ENCODE measurements at places on chromosomes 4 and X.
A peak's percentile ranks its signal among the peaks of the same experiment; 100 is the strongest.

- DNase-seq: peak; percentile 62
Measured at GRCh38 chr4:151117371-151117962, 18.0 kb downstream of the RPS3A start.

DNA sequence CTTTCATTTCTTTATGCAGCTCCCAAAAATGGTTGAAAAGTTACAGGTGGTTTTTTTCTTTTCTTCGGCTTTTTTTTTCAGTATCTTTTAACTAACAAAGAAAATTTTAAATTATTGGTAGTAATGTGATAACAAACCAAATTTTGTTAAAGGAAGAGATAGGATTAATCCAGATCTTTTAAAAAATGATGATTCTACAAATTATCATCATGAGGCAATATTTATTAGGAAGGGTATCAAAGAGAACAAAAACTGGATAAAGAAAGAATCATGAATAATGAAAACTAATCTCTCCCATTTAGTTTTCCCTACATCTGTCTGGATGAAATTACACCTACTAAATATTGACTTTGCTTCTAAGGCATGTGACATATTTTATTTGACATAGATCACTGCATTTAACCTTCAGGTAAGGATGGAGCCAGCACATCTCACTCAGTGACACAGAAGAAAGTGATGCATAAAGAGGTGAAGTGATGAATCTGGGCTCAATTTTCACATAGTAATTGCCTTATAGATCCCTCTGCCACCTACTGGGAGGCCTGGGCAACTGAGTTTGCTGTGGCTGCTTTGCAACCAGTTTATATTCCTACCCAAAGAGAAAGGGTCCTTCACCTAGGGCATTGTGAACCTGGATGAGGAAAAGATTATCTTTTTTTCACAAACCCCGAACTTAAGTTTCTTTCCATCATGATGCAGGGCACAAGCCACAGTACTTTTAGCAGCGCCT is 155.6 kb downstream of the HNRNPD start:
- no peak for DNase-seq

GRCh38 chr4:1449475-1449832 is 43.2 kb upstream of the NKX1-1 start:
- DNase-seq: no peak

GRCh38 chrX:56057325-56057724 is 174.8 kb upstream of the KLF8 start:
- no peak for DNase-seq

DNA sequence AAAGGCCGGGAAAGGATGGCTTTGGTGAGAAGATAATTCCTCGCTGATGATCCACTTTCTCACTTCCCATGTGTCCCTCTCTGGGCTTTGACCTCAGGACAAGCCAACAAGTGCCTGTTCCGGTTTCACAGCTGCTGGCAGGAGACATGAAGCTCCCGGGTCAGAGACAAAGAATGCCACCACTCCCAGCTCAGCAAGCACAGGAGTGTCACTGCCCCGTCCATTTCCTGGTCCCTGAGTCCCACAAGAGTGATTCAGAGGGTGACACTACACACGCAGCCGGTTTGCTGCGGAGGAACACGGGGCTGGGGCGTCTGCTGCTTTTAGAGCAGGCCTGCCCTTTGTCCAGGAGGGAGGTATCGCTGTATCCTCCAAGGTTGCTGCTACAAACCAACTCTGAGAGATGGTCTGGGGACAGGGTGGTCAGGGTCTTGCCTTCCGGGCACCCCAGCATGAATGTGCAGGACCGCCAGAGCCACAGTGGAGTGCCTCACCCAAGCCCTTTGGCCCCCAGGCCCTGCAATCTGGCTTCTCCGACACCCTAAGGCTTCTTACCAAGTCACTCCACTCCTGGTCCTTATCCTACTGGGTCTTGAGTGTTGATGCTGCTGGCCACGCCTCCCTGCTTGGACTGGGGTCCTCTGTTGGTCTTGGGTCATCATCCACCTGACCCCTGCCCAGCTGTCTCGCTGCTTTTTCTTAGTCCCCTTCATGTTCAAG is 49.5 kb downstream of the CPZ start:
- DNase-seq: no peak

- no peak for DNase-seq
Measured at GRCh38 chrX:69045616-69046345, 119.5 kb downstream of the PJA1 start.

DNA sequence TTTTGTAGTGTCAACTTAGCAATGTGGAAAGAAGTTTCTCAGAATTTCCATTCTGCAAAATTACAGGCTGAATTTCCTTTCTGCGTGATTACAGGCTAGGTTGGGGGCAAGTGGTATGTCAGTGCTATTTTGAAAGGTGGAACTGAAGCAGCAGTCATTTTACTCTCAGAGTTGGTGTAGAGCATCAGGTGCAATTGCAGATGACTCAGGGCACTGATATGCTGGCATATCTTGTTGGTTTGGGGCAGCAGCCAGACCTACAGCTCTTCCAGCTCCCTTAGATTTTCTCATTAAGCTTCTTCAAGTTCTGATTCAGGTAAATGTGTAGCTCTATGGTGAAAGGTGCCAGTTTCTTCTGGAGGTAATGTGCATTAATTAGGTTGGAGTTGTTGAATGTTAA is 930.7 kb upstream of the PCDH10 start:
- no peak for DNase-seq

DNA sequence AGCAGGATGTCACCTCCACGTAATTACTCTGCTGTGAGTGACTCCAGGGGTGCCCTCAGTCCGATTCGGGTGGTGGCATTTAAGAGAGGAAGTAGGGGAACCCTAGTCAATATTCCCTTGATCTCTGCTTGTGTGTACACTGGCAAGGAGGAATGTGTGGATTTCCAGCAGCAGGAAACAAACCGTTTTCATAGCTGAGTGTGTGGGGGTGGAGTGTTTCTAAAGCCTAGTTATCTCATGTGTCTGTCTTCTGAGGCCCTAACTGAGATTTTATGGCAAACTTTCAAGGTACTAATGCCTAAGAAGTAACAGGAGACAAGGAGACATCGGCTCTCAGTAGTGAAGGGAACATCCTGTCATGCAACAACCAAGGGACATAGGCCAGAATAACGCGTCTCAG is 6.6 kb upstream of the CLDN24 start:
- no peak for DNase-seq

DNA sequence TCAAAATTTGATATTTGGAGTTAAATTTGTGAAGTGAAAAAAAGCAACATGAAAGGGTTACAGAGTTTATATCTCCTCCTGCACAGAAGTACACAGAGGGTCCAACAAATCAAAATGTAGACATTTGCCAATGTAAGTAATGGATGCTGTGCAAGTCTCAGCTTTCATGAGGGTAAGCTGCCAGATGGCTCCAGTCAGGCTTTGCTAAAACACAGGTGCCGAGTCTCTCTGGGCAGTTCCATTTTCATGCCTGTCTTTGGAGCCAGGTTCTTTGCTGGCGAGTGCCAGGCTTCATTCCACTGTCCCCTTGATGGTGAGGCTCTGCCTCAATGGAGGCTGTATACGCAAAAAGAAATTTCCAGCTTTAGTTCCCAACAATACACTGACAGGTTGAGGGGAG is 27.9 kb downstream of the SLC4A4 start:
- DNase-seq: no peak

GRCh38 chr4:173301518-173302201 is 32.5 kb downstream of the HMGB2 start:
- no peak for DNase-seq

DNA sequence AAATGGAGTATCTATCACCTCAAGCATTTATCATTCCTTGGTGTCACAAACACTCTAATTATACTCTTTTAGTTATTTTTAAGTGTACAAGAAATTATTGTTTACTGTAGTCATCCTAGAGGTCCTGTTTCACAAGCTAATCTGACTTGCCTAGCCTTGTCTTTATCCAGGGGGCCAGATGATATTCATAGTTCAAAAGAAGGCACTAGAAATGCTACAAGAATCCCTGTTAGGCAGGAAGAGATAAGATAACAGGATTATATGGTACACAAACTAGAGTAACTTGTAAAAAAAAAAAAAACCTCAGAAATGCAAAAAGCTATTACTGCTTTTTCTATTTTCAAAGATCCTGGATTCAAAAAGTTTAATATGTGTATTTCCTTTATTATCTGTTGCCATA is 95.8 kb downstream of the MBNL3 start:
- DNase-seq: no peak

GRCh38 chrX:405149-405548 is 18.4 kb upstream of the PPP2R3B start:
- no peak for DNase-seq

- no peak for DNase-seq
Measured at GRCh38 chr4:145545538-145546174, 64.0 kb downstream of the SMAD1 start.

- no peak for DNase-seq
Measured at GRCh38 chrX:148380650-148381561, 119.5 kb upstream of the AFF2 start.

- DNase-seq: no peak
Measured at GRCh38 chr4:39319676-39320075, 46.5 kb downstream of the RFC1 start.

DNA sequence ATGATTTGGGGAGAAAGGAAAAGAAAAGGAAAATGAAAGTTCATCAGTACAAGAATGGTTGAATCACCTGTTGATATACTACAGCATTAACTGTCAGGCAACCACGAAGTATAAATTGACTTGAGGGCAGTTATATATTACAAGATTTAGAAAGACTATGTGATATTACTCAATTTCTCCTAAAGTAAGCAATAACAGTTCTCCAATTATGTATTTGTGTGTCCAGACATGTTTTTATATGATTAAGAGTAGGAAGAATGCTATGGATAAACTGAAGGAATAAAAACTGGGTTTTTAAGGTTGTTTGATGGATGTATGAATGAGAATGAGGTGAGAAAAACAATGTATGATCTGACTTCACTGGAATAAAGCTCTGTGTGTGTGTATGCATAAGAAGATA is 2234.4 kb downstream of the ARAP2 start:
- no peak for DNase-seq

GRCh38 chr4:14169460-14169859 is 541.9 kb upstream of the BOD1L1 start:
- DNase-seq: no peak

GRCh38 chrX:140099221-140099620 is 133.9 kb upstream of the CXorf66 start:
- DNase-seq: no peak

DNA sequence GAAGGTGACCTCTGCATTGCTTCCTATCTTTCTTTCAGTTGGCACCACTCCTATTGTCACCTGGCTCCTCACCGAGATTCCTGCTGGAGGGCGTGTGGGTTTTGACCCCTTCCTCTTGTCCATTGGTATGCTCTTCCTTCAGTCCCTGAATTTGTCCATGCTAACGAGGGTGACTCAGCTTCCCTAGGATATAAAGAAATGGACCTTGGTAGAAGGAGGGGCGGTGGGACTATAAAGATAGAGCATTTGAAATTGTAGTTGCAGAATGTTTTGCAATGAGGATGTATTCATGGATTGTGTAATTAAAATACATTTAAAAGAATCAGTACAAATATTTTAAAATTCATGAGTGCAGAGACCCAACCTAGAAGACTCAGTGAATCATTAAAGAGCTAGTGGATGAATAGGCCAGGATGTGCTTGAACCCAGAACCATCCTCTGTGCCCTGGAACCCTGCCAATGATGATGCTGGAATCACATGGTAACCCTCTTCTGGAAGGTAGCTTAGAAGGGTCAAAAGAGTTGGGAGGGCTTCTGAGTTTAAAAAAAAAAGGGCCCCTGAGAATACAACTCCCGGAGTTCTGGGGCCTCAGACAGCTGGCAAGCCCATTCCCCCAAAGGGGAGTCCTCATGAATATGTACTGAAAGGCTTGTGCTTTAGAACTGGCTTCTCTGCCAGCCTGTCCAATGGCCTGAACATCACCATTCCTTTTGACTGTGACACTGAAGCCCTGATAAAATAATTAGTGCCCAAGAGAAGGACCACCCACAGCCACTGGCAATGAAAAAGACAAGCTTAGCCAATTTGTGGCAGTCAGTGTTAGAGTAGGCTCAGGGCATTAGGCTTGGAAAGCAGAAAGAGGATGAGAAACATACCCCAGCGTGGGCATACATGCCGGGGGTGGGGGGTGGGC is 8.0 kb downstream of the XPNPEP2 start:
- DNase-seq: no peak

DNA sequence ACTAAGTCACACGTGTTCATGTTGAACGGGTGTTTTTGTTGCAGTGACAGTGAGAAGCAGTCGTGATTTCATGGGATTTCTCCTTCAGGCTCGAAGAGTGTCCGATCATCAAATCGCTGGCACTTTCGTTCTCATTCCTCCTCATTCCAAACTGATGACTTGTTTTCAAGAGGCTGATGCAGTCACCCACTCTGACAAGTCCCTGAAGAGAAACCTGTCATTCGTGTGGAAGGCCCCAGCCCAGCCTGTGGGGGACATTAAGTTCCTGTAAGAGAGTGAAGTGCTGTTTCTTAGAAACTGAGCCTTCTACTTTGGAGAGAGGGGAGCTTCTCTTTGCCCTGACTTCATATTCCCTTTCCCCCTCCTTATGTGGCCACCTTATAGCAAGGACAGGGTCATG is 8.0 kb downstream of the REELD1 start:
- DNase-seq: no peak

GRCh38 chrX:12089740-12090139 is 48.5 kb upstream of the FRMPD4 start:
- DNase-seq: no peak

DNA sequence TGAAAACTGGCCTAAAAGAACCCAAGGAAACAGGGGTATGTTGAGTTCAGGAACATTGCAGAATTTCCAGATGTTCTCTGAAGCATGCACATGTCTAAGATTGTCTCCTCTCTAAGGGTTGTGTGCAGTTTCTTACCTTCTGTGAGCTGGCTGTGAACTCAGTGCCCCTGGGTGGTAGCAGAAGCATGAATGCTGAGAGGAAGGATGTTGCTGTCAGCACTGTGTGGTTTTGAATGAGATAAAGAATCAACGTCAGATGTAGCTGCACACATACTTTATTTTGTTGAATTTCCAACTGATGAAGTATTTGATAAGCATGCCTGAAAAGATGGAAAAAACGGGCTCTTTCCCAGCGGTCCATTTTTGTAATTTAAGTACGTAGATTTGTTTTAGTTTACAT is 23.8 kb upstream of the CD38 start:
- no peak for DNase-seq

- DNase-seq: no peak
Measured at GRCh38 chr4:185424905-185425646, 688 bp downstream of the UFSP2 start.

DNA sequence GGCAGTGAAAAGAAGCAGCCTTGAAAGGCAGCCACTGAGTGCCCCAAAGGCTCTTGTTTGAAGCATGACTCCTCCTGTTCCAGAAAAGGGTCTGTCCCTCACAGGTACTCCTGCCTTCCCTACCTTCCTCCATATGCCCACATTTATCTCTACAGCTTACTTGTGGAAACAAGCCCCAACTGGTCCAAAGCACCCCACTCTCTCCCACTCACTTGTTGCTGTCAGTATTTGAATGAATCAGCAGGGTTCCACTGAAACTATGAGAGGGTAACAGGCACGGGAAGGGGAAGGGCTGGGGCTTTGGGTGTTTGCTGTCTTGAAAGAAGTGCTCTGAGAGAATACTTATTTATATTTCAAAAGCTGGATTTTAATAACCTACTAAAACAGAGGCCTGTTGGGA is 34.9 kb downstream of the GPR143 start:
- no peak for DNase-seq

GRCh38 chr4:98170035-98170434 is 26.8 kb upstream of the STPG2 start:
- DNase-seq: no peak

- DNase-seq: no peak
Measured at GRCh38 chr4:3687538-3687937, 78.6 kb upstream of the ADRA2C start.

All from NCI-H2081 (cell line).